ENCODE measurements at places on chromosomes 12 and 14.

GRCh38 chr12:4221258-4221620 is 52.3 kb upstream of the CCND2 start:
- no peak for DNase-seq

GRCh38 chr12:53045696-53046045 is 4.2 kb upstream of the TNS2 start:
- no peak for DNase-seq

DNA sequence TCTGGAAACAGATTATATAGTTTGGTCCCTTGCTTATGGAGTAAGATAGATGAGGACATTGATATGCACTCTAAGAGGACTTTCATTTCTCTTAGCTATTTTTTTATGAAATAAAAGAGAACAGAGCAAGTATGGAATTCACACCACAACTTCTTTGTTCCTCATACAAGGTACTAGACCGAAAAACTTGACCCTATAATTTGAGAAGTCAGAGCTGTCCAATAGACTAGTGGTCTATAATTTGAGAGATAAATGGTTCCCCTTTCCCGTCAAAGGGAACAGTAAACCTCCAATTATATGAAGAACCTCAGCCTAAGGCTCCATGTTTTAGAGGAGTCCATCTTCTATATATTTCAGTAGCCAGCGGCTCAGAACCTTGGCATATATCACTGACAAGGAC is 58.5 kb upstream of the HIF1A start:
- DNase-seq, result no peak

DNA sequence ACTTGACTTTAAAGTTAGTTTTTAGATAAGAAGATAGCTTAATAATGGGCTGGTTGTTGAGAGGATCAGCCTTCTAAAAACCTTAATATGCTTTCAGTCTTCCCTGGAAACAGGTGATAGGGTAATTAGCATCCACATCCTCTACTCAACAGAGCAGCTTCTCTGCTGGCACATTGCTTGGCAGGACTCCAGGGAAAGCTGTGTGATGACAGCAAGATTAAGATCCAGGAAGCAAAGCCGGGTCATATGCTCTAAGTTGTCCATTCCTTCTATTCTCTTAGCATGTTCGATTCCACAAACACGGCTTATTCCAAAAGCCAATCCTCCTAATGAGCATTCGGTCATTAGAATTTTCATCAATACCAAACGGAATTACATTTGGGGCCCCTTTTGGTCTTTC is 87.0 kb downstream of the HMGA2 start:
- DNase-seq, result no peak

DNA sequence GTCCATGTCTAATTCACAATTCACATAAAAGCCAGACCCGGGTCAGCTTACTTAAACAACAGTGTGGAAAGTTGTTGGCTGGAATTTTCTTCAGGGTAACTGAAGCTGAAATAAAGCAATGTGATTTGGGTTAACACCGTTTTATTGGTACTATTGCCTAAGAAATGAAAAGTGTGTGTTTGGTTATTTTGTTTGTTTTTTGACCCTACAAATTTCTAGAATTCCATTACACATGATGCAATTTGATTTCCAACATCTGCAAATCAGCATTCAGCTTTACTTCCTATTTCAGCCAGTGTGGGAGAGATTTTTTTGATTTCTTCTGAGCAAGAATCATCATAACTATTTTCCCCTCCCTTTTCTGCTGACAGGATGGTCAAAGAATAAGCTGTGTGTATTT is 45.7 kb upstream of the CLMN start:
- no peak for DNase-seq

GRCh38 chr12:52327830-52328500 is 6.8 kb upstream of the KRT83 start:
- no peak for DNase-seq

DNA sequence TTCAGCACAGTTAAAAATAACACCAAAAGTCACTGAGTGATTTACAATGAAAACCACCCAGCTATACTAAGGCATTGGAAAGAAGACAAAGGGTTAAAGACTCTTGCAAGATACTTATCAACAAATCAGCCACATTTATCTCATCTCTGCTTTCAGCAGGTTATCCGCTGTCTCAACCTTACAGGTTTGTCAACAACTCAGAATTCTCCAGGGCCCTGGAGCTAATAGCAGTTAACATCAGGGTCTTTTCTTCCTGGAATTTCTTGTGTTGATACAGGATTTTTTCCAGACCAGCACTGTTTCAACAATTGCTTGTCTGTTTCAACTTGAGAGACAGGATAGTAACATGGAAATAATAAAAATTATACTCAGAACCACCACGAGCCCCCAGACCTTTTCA is 3.5 kb downstream of the PKP2 start:
- no peak for DNase-seq

- no peak for DNase-seq
These were observed 181.9 kb downstream of the PAH start for GRCh38 chr12:102735104-102735503.

DNA sequence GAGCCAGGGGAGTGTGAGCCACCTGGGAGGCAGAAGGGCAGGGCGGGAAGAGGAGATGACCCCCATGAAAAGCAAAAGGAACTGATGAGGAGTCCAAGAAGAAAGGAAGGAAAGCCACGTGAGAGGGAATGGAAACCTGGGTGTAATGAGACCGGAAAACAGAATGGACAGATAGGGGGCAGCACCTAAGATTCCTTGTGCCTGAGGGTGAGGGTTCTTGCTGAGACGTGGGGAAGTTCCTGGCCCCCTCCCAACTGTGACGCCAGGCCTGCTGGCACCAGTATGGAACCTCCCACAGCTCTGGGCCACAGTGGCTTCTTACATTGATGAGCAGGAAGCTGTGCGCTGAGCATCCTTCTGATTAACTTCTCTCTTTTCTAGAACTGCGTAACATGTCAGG is 30.8 kb downstream of the TTC7B start:
- DNase-seq, result peak; percentile 47

DNA sequence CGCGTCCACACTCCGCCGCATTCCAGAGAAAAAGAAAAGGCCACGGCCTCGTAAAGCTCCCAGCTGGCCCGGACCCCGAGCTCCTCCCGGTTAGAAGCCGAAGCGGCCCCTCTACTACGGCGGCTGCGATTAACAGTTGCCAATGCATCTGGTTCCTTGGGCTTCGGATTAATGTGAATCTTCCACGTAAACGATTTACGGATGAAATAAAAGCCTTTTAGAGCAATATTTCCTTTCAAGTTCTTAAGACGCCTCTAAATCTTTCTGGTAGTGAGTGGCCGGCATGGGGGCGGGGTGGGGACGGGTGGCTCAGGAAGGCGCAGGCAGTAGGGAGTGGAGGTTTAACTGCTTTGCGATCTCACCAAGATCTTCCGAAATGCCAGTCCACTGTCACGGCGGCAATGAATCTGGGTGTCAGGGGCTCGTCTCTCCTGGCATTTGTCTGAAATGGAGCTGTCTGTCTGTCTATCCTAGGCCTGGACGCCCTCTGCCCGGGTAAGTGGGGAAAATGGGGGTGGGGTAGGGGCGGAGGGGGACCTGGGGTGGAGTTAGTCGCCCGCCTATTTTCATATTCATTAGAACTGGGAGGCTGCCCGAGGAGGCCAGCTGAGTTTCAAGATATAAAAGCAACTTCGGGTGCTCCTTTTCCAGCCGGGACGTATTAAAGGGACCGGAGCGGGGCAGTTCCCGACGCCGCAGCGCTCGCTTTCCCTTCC is 413 bp upstream of the ALX1 start:
- DNase-seq, result no peak

DNA sequence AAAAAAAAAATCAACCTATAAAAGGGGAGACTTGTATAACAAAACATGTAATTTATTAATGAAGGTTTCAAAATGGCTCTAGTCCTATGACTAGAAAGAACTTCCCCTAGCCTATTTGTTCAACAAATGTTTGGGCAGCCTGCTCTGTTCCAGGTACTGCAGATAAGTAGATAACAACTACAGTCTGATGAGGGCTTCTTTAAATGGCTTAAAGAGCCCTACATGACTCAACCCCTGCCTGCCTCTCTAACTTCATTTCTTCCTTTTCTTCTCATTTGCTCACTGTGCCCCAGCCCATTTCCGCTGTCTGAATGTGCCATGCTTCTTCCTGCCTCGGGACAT is 21.5 kb downstream of the ALDH6A1 start:
- DNase-seq, result no peak

- no peak for DNase-seq
These were observed 71.8 kb downstream of the NINJ2 start for GRCh38 chr12:591167-592023.

- no peak for DNase-seq
These were observed 14.3 kb upstream of the ATP23 start for GRCh38 chr12:57927086-57927485.

GRCh38 chr12:111749391-111749790 is 17.3 kb upstream of the ALDH2 start:
- no peak for DNase-seq

DNA sequence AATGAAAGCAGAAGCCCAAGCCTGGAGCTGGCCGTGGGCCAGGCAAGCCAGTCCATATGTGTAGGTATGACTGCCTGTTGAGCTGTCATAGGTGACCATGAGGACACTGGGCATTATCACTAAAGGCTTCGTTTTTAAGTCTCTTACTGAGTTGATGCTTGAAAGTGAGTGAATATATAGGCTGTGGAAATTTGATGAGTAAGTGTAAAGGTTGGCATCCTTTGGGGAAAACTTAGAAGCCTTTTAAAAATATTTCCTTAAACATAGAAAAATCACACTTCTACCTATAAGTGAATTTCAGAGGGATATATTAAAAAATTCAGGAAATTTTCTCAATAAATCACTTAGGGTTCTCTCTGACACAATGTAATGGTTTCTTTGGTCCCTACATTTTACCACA is 396.5 kb downstream of the FOXG1 start:
- DNase-seq, result no peak

GRCh38 chr14:100680439-100681051 is 46.1 kb upstream of the DLK1 start:
- no peak for DNase-seq

DNA sequence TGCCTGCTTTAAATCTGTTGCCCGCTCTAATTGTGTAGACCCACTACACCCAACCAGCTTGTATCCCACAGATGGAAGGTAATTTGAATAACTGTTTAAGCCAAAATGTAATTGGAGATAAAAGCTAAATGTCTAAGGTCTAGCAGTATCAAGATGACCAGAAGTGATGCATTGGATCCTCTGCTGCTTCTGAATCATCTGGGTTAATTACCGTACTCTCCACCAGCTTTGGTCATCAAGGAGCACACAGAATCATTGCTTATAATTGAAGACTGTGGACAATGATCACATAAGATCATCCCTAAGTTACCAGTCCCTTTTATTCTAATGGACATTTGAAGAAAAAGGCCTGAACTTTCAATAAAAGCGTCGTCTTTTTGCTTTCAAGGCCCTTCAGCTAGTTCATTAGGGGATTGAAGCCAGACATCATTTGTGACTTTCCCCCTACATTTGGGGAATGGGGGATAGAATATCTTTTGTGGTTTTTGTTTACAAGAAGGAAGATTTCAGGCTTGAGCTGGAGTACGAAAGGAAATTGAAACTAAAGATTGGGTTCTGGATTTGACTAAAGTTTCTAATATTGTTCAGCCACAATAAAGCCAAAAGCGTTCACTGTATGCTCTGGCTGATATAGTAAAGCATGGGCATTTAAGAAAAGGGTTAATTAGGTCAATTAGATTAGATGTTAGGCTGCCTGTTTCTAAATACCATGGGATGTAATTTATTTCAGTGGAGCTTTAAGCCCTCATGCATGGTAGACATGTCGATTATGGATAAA is 123.2 kb downstream of the CHST11 start:
- DNase-seq, result no peak

- DNase-seq, result no peak
These were observed 162.1 kb downstream of the TMTC2 start for GRCh38 chr12:82848845-82849244.

- DNase-seq, result no peak
These were observed 13.2 kb downstream of the OR6S1 start for GRCh38 chr14:20628063-20628854.

- no peak for DNase-seq
These were observed 4.2 kb downstream of the ACTN1 start for GRCh38 chr14:68974759-68975347.

GRCh38 chr14:94388384-94389103 is at the start of gene SERPINA1:
TSS of gene SERPINA1 (minus strand) at chr14:94388602. CDS start at chr14:94383237, 5,365 bp downstream.
- no peak for DNase-seq

GRCh38 chr12:96980991-96981414 is 73.9 kb downstream of the NEDD1 start:
- no peak for DNase-seq

- DNase-seq, result no peak
These were observed 16.4 kb downstream of the DLST start for GRCh38 chr14:74898083-74898482.

DNA sequence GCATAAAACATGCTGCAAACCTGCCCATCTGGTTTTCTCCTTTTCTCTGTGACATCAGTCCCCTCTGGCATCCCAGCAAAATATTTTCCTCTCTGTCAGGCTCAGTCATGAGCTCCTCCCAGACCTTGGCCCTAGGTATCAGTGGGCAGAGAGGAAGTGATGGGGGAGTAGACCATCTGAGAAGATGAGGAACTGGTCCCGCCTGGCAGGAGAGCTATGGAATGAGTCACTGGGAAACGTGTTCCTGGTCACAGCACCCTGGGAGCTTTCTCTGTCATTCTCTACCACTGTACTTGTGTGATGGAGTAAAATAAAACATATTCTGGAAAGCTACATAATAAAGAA is 5.0 kb upstream of the SRSF9 start:
- no peak for DNase-seq

DNA sequence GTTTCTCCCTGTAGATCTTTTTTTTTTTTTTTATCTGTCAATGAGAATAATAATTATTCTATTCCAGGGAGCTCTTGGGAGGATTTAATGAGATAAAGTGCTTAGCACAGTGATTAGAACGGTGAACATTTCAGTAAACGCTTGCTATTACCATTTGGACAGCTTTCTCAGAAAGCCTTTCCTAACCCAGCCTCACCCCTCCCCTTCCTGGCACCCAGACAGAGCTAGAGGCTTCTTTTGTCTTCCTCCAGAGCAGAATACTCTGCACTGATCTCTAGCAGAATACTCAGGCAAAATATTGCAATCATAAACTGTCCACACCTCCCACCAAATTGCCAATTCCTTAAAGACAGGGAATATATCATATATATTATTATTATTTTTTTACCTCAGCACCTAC is 66.6 kb downstream of the ERGIC2 start:
- DNase-seq, result no peak

GRCh38 chr12:24293549-24293948 is 344.1 kb upstream of the SOX5 start:
- no peak for DNase-seq
